Astrocyte (in vitro differentiated cells and primary cell): ENCODE measurements at places on chromosomes 11 and 22.

DNA sequence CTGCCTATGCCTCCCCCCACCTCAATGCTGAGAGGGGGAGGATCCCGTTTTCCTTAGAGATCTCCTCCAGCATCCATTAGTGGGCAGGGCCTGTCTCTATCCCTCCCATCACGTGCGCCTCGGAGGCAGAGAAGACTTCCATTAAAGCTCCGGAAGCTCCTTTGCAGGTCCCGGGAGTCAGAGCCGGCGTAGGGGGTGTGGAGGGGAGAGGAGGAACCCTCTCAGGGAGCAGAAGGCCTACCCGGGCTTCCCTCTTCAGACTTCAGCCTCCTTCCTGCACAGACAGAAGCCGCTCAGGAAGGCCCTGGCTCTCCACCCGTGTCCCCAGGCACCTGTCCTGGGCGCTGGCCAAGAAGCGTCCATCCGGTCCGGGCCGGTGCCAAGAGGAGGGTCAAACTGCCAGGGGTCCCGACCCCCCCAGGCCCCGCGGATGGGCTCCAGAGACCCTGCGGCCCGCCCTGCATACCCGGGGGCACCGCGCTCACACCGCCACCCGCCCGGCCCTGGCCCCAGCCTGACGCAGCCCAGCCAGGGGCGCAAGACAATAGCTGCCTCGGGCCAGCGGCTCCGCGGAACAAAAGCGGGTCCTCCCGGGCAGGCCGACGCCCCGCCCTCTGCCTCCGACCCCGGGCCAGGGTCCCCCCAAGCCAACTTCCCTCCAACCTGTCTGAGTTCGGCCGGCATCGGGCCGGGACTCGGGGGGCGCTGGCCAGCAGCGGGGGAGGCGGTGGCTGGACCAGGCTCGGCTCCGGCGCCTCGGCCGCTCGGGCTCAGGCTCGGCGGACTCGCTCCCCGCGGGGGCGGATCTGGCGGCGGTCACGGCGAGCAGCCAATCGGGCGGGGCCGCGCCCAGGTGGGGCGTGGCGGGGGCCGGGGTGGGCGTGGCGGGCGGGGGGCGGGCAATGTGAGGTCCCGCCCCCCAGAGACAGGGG lies 29.9 kb downstream of the ARVCF start:
- peak; percentile 39 for DNase-seq

- DNase-seq, result no peak
Observed at GRCh38 chr11:130644187-130644586, 195.7 kb downstream of the ADAMTS15 start.

DNA sequence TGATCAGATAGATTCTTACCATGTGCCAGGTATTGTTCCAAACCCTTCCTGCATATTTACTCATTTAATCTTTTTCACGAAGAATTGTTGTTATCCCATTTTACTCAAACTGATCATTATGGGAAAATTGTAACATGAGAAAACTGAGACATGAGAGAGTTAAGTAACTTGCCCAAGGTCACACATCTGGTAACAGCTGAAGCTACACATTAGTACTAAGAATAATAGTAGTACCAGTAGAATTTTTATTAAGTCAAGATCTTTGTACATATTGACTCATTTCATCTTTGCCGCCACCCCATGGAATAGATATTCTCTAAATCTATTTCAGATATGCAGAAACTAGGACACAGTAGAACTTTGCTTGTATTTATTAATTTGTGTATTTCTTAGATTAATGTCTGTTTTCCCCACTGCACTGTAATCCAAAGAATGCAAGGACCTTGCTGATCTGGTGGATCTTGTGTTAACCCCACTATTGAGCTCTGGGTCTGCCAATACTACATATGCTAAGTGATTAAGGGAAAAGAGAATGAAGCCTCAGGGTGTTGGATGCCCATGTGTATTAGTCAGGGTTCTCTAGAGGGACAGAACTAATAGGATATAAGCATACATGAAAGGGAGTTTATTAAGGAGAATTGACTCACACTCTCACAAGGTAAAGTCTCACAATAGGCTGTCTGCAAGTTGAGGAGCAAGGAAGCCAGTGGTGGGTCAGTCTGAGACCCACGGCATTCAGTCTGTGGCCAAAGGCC lies 72.8 kb downstream of the PARVA start:
- peak; percentile 73 for DNase-seq

DNA sequence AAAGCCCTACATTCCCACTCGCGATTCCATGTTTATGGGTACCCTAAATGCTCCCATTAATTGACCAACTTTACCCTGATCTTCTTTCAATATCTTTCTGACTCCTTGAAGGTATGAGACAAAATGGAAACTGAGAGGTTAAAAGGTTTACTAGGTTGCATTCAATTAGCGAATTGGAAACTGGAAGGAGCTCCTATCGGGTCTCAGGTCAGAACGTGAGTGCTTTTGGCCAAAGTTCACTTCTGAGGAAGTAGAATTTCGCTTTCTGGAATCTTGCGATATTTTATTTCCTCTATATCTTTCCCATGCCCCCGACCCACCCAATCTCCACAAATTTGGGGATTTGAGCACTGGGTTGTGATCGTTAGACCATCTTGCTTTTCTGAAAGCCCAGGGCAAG lies 2.6 kb downstream of the EHF start:
- DNase-seq, result no peak
